ENCODE measurements at places on chromosomes 5 and 9. TPM values are rescaled to one million over a fixed set of nuclear protein-coding genes. Genes with fewer than 3 reads are reported as not detected.

Gene FREM1
- polyA plus RNA-seq: 0.26 TPM

Gene SRP19
- polyA plus RNA-seq: 90.5 TPM

Gene LCN12
- 4.8 TPM for polyA plus RNA-seq

Gene CCL27
- 0.08 TPM for polyA plus RNA-seq

Gene RPL35
- 8,208 TPM for polyA plus RNA-seq

Gene TCF7
- 13.7 TPM for polyA plus RNA-seq

Gene SLC34A1
- polyA plus RNA-seq: not detected

Gene EGFL7
- 522 TPM for polyA plus RNA-seq

Gene IFNW1
- not detected for polyA plus RNA-seq

Gene TMEM167A
- polyA plus RNA-seq: 28.6 TPM

Gene DIRAS2
- polyA plus RNA-seq: not detected

Gene SEC61B
- 244 TPM for polyA plus RNA-seq

Gene TRIP13
- polyA plus RNA-seq: 1.2 TPM

Gene TUSC1
- 5.0 TPM for polyA plus RNA-seq

Gene OR1J2
- not detected for polyA plus RNA-seq

Gene SPATA31A3
- not detected for polyA plus RNA-seq

Gene NSG2
- not detected for polyA plus RNA-seq

Gene ZNF883
- polyA plus RNA-seq: 1.1 TPM

Gene CENPK
- polyA plus RNA-seq: 7.6 TPM

Gene INSL4
- polyA plus RNA-seq: not detected

Gene TMOD1
- 2.4 TPM for polyA plus RNA-seq

Gene IFNA7
- polyA plus RNA-seq: not detected

Gene RASGEF1C
- polyA plus RNA-seq: 0.26 TPM

Gene PCDHGA10
- 0.17 TPM for polyA plus RNA-seq

Gene MYMK
- polyA plus RNA-seq: not detected

Gene SKP1
- polyA plus RNA-seq: 142 TPM

Gene GALNT12
- polyA plus RNA-seq: 2.6 TPM

Gene GABRA1
- not detected for polyA plus RNA-seq

Gene PFDN1
- 62.8 TPM for polyA plus RNA-seq

Gene TAF1L
- not detected for polyA plus RNA-seq

Gene GARIN3
- polyA plus RNA-seq: not detected

Gene NPR3
- 0.94 TPM for polyA plus RNA-seq

Gene SLC45A2
- polyA plus RNA-seq: not detected

Gene PCDH12
- 3.4 TPM for polyA plus RNA-seq

Gene TAL2
- polyA plus RNA-seq: 0.54 TPM

Gene PFN3
- not detected for polyA plus RNA-seq

Gene TMEM171
- polyA plus RNA-seq: 9.1 TPM

Gene FAM163B
- 0.11 TPM for polyA plus RNA-seq
